Caki2 (cell line): ENCODE measurements at places on chromosomes 16 and 17.

GRCh38 chr16:83586036-83586435 is 221.7 kb upstream of the HSBP1 start:
- no peak for DNase-seq

DNA sequence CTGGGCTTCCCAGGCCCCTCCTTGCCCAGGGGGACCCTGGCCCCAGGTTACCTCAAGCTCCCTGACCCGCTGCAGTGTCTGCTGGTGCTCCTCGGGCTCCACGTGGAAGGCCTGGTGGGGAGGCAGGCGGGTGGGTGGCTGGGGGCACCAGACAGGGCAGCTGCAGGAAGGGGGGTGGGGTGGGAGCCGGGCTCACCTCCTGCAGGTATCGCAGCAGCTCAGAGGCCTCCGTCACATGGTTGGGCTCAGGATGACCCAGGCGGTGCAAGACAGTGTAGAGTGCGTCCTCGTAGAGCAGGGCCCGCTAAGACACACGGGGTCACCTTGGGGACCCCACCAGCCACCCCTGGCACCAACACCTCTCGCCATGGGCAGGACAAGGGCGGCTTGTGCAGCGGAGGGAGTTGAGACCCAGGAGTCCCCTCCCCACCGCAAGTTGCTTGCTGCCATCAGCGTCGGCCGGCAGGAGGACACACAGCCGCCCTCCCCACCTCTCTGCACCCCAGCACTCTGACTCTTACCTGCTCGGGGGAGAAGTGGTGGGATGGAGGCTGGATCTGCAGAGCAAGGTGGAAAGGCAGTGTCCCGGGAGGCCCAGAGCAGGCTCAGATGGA is 1.1 kb downstream of the UNC13D start:
- no peak for DNase-seq

- DNase-seq = no peak
Measured at GRCh38 chr16:50517450-50518252, 30.5 kb upstream of the NKD1 start.

DNA sequence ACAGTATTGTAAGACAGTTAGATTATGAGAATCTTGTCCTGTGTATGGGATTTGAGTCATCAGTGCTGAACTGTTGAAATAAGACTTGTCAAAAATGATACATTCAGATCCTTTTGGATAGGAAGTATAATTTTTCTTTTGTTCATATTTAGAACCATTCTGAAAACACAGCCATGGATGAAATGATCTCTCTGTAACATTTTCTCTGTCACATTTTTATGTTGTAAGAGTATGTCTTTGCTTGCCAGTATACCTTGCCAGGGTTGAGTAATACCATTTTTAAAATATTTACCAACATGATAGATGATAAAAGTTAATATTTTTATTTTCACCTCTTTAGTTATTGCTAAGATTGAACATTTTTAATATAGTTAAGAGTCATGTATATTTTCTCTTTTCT is 45.0 kb downstream of the NSRP1 start:
- no peak for DNase-seq

DNA sequence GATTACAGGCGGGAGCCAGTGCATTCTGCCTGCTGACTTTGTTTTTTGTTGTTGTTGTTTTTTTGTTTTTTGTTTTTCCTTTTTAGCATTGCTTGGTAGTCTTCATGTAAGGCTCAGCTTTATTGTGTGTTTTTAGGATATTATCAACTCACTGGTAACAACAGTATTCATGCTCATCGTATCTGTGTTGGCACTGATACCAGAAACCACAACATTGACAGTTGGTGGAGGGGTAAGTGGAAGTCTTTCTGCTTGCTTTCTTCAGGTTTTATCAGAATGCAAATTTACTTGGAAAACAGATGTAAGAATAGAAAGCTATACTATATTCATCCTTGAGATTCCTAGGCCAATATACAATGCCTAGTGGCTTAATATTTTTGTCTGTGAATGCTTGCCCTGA is 3.3 kb upstream of the CMTM1 start:
- no peak for DNase-seq

- no peak for DNase-seq
Measured at GRCh38 chr16:48628359-48628985, 18.5 kb upstream of the N4BP1 start.

- no peak for DNase-seq
Measured at GRCh38 chr17:55157165-55157564, 107.6 kb upstream of the HLF start.
